WERI-Rb-1 (cell line): ENCODE measurements at places on chromosomes 16 and 17.

- DNase-seq = peak; percentile 63
These were observed 957 bp downstream of the OXLD1 start for GRCh38 chr17:81665205-81666091.

- DNase-seq = no peak
These were observed 67.8 kb downstream of the GRIN2A start for GRCh38 chr16:10114409-10114808.

GRCh38 chr17:55072898-55073297 lies 104.3 kb downstream of the STXBP4 start:
- DNase-seq = no peak

- DNase-seq = no peak
These were observed 51.7 kb downstream of the ZNF778 start for GRCh38 chr16:89268987-89269735.

DNA sequence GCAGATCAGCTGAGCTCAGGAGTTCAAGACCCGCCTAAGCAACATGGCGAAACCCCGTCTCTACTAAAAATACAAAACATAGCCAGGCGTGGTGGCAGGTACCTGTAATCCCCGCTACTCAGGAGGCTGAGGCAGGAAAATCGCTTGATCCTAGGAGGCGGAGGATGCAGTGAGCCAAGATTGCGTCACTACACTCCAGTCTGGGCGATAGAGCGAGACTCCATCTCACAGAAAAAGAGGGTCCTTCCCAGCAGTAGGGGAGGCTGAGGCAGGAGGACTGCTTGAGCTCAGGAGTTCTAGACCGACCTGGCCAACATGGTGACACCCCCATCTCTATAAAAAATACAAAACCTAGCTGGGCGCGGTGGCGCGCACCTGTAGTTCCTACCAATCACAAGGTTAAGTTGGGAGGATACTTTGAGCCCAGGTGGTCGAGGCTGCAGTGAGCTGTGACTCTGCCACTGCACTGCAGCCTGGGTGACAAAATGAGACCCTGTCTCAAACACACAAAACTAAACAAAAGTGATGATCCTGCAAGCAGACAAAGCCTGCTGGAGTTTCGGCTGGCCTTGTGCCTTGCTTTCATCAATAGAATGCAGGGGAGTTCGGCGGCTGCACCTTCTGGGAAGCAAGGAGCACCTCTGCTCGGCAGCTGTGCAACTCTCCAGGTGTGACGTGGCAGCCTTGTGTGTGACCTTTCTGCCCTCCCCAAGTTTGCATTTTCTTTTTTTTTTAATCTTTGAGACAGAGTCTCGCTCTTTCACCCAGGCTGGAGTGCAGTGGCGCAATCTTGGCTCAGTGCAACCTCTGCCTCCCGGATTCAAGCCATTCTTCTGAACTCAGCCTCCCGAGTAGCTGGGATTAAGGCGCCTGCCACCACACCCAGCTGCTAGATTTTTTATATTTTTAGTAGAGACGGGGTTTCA lies 12.4 kb upstream of the YWHAE start:
- no peak for DNase-seq
